ENCODE measurements at places on chromosomes 13 and 19.

DNA sequence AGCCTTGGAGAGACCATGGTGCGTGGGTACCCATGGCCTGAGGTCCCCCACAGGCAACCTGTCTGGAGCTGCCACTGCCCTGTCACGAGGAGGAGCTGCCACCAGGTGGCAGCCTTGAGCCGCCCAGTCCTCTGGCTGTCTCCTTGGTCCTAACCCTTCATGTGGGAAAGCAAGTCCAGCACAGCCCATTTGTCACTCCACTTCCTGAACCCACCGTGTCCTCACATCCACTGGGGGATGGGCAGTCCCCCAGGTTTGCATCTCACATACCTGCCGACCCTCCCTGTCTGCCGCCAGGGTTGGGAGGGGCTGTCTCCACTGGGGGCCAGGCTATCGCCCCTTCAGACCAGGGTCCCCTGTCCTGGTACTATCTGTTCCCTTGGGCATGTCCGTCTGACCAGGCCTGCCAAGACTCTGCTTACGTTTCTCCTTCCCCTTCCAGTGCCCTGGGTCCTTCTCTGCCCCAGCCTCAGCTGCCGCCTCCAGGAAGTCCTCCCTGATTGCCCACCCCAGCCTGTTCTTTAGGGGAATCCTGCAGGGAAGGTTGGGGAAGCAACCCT lies 4.5 kb downstream of the FAM174C start:
- DNase-seq, result peak; percentile 91

GRCh38 chr13:28658539-28658795 lies 463 bp upstream of the POMP start:
- no peak for DNase-seq

DNA sequence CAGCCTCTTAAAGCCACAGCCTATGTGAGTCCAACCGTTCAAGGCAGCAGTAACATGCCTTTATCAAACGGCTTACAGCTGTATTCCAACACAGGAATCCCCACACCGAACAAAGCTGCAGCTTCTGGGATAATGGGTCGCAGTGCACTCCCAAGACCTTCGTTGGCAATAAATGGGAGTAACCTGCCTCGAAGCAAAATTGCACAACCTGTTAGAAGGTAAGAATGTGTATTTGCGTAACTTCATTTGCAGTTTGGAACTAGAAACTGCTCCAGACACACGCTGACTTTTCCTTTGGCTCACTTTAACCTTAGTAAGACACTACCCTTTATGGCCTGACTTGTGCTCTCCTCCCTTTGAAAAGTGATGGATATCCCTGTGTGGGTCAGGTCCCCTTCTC lies 63.4 kb downstream of the SLAIN1 start:
- DNase-seq, result no peak

DNA sequence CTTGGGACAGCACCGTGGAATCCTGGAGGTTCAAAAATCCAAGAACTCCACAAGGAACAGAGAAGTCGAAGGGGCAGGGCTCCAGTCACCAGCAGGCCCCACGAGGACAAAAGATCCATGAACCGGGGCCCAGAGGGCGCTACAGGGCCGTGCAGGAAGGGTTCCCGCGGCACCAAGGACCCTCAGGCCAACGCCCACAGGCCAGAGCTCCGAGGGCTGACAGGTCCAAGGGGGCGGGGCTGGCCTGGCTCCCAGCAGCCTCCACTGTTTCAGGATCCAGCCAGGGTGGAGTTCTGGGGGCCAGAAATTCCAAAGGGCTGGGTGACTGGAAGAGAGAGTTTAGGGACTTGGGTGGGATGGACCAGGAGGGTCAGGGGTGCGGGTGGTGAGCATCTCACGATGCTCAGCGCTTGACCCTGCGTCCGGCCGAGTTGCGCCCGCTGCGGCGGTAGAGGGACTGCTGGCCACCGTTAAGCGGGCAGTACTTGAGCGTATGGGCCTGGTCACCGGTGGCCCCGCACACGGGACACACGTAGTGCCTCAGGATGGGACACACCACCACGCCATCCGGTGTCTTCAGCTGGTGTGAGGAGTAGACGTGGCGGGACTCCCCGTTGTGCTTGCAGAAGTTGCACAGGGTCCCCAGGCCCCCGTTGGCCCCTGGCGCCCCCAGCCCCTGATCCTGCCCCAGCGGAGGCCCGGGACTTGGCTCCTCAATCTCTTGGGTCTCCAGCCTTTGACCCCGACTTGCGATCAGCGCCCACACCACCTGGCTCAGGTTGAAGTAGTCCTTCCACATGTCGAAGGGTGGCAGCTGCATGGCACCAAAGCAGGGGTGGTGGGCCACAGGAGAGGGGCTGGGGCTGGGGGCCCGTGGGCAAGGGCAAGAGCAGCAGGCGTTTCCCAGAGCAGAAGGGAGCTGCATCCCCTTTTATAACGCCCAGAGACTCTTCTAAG lies at the start of gene NANOS2:
Gene NANOS2 (minus strand): TSS at position 905 of the 957 bp plus-strand sequence. CDS start 85 bp downstream, at position 820.
- no peak for DNase-seq

GRCh38 chr19:9474975-9475374 lies 23.4 kb downstream of the ZNF560 start:
- DNase-seq, result no peak

DNA sequence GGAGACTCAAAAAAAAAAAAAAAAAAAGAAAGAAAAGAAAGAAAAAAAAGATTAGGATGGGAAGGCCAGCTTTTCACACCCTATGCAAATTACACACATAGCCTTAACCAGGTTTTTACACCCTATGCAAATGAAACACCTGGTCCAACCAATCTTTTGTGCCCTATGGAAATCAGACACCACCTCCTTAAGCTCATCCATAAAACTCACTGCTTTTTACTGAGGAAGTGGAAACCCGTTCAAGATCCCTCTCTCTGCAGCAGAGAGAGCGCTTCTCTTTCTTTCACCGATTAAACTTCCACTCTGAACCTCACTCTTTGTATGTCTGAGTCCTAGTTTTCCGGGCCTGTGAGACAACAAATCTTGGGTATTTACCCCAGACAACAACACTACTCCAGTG lies 25.3 kb upstream of the HOMER3 start:
- no peak for DNase-seq

- no peak for DNase-seq
These were observed 74.2 kb downstream of the TRPM4 start for GRCh38 chr19:49231804-49232203.

DNA sequence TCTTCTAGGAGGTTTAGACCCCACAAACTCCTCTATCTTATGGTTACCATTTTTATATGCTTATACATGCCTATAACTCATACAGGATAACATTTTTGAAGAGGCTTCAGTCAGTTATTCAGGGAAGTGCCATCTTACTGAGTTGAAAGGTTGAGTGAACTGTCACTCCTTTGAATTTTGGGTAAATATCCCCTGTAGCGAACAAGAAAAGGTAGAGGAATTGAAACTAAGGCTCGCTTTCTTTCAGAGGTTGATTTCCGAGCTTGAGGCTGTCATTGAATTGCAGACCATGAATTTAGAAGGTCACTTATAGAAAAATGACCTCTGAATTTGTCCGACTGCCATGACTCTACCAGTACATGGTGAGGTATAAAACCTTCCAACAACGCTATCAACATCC lies 35.1 kb downstream of the MICU2 start:
- DNase-seq, result no peak

- DNase-seq, result no peak
These were observed 33.6 kb upstream of the FNDC3A start for GRCh38 chr13:48942131-48942530.

- DNase-seq, result no peak
These were observed 155.6 kb downstream of the TM9SF2 start for GRCh38 chr13:99656844-99657381.

GRCh38 chr13:41407380-41407779 lies 50.0 kb upstream of the RGCC start:
- DNase-seq, result no peak

- no peak for DNase-seq
These were observed 226.4 kb downstream of the MTUS2 start for GRCh38 chr13:29046588-29046987.
